ENCODE measurements at places on chromosomes 7 and 10.

- DNase-seq = no peak
These were observed 1455.7 kb upstream of the CELF2 start for GRCh38 chr10:9561821-9562505.

DNA sequence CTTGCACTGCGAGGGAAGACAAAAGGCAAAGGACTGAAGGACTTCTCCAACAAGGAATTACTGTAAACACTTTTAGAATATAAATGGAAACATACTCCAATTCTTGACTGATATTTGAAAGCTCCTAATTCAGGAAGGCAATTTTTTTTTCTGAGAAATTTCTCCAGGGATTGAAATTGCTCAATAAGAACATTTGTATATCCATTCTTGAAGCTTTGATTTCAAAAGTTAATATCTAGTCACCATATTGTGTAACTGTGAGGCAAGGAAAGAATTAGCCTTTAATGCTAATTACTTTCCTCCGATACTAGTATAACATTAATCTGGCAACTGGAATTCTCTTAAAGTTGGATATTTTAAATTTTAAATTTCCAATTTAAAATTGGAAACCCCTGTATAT, 188.4 kb upstream of the COL1A2 start:
- no peak for DNase-seq

DNA sequence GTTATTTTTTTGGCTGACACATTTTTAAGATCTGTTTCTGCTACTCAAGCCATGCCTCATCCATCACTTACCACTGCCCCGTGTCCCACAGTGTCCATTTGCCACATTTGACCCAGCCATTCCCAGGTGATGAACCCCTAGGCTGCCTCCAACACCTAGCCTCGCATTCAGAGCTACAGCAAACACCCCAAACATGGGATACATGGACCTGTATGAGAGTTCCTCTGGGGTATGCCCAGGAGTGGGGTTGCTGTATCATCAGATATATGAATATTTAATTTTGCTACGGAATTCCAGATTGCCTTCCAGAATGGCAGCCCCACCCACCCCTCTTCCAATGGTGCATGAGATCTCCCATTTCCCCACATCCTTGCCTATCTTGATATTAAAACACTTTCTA, 190.1 kb upstream of the RNF32 start:
- no peak for DNase-seq

GRCh38 chr7:55105952-55106351, 87.1 kb downstream of the EGFR start:
- no peak for DNase-seq
